Suprapubic skin (tissue), 4 donors: ENCODE measurements at places on chromosomes 6 and 20.

DNA sequence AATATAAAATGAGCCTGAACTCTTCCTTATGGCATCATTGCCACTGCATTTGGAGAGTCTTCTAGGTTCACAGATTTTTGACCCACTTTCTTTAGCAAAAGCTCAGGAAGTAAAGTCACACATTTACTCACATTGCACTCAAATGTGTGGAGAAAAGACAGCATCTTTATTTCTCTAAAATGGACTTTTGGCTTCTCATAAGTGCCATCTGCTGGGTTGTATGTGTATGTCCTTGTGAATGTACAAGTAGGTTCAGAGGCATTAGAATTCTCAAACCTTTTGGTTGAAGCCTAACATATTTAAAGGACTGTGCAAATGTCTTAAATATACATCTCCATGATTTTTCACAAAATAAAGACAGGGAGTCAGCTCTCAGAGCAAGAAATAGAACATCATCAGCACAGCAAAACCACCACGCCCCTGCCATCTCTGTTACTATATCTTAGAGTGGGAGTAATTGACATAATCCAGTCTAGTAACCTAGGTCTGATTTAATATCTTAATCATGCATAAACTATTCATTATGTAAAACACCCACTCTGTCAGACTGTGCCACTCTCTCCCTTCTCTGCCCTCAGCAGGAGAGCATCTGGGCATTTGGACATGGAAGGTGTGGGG is 42.2 kb upstream of the SPTLC3 start:
- DNase-seq: no peak

- DNase-seq: no peak
Measured at GRCh38 chr20:5779071-5779900, 29.1 kb downstream of the SHLD1 start.

DNA sequence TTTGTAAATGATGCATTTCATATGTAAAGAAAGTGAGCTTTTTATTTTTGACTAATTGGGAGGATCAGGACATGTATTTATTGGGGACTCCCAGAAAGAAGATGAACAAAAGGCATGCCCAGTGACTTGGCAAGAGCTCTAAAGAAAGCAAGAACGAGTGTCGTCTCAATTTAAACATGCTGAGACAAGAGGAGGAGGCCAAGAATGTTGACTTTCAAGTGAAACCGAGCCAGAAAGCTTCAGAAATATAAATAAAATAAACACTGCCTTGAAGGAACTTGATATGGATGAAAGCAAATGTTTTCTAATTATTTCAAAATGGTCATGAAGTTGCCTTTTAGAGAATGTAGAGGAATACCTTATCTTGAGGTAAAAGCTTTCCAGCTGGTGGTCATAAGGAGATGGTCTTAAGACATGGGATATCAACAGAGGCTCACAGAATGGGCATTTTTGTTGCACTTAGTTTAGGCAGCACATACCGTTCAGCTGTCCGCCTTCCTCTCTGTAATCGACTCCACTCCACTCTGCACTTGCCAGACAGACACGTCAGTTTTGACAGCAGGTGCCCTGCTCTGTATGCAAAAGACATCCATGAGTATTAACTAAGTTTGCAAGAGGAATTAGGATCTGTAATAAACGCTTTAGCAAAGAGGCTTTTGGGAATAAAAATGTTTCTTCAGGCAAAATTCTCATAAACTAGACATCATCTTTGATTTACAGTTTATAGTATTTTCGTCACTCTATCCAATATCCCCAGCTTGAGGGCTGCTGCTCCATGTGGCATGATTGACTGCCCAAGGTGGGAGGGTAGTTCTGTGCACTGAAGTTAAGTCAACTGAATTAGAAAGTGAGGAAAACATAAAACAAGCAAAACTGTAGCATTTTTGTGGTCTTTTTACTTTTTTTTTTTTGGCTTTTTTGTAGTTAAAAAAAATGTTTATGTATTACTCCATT is 613.1 kb downstream of the PKHD1 start:
- no peak for DNase-seq

- DNase-seq: no peak
Measured at GRCh38 chr6:13248584-13248985, 79.8 kb downstream of the TBC1D7 start.

DNA sequence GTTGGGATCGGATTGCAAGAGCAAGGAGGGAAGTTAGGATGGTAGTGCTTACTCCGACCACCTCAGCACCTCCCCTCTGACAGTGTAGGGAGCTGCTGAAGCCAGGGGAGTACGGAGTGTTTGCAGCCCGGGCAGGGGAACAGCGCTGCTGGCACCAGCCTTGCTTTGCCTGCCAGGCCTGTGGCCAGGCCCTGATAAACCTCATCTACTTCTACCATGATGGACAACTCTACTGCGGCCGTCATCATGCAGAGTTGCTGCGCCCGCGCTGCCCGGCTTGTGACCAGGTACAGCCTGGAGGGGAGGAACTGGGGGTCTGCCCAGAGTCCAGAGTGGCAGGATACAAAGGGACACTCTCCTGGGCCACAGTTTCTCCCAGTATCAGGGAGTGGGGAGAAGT is 2.2 kb upstream of the TOMM6 start:
- no peak for DNase-seq

DNA sequence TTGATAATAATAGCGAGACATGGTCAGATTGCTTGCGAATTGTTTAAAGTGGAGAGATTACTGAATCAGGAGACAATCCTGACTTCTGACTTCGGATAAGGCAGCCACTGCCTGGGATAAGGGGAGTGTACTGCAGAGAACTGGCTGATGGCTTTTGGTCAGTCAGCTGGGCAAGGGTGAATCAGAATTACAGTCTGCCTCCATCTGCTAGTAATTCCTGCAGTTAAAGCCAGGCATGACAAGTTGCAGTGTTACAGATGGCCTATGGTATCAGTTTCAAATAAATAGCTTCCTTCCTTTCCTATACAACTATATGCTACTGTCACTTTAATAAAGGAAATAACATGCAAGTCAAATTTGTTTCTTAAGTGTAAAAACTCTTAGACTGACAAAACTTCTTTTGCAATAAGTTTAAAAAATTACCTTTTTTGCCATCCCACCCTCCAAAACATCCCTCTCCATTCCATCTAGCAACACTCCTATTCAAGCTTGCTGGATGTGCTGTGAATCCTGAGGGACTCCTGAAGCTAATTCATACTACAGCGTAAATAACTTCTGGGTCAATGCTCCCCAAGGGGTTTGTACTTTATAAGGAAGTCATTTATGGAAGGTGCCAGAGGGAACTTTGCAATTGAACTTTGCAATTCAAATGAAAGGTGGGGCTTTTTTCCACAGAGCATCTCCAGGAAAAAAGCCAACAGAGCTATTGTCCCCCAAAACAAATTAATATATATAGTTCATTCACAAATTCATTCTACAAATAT is 245.2 kb downstream of the ADGRB3 start:
- no peak for DNase-seq

DNA sequence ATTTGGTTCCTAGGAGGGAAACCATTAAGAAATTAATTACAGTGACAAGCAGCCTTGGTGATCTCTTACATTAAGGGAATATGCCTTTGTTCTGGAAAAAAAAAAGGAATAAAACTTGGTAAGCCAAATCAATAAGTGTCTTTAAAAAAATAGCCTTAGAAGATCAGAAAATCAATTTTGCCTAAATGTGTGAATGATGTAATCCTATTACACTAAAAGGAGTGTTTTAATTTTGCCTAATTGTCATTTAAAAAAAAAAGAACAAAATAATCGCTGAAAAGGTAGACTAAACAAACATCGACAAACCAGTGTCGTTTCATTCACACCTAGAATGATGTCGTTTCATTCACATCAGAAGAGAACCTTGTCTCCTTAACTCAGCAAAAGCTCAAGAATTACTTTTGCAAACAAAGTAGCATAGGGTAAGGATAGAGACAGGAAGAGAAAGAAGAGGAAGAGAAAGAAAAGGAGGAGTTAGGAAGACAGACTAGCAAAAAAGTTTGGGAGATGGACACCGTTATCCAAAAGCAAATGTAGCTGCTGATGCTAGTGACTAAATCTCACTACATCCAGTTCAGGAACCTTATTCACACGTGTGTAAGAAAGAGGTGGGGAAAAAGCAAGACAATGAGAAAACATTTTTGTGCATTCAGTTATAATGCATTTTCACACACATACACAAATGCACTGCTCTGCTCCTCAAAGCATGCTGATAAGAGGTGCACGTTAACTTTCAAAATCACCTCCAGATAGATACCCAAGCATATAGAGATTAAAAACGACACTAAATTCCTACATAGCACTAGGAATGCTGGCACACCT is 60.6 kb downstream of the HIVEP2 start:
- no peak for DNase-seq

DNA sequence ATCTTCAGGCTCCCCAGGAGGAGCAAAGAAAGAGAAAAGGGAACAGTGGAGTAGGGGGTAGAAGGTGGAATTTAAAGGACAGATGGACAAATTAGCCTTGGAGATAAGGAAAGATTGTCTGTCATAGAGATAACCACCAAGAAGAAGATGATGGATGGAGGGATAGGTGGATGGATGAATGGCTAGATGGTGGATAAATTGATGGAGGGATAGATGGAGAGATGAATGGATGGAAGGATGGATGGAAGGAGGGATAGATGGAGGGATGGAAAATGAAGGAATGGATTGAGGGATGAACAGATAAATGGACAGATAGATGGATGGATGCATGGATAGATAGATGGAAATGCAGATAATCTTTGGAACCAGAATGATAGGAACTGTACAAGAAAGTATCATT is 102.8 kb downstream of the TNFAIP3 start:
- no peak for DNase-seq

- DNase-seq: no peak
Measured at GRCh38 chr6:160952633-160953281, 38.8 kb upstream of the MAP3K4 start.

DNA sequence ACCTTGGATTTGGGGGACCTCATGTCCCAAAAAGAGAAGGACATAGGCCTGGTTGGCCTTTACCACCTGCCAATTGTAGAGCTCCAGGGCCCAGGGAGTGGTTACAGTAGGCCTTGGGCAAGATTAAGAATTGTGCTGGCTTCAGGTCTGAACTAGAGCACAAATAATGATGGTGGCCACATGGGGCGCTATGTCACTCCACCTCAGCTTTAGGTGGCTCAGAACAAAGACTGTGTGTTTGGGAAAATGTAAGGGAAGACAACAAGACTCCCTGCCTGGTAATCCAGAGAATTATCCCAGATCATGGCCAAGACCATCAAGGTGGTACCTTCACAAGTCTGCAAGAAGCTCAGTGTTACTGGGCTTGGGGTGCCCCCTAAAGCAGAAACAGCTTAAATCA is 224.9 kb upstream of the OPRM1 start:
- DNase-seq: no peak

DNA sequence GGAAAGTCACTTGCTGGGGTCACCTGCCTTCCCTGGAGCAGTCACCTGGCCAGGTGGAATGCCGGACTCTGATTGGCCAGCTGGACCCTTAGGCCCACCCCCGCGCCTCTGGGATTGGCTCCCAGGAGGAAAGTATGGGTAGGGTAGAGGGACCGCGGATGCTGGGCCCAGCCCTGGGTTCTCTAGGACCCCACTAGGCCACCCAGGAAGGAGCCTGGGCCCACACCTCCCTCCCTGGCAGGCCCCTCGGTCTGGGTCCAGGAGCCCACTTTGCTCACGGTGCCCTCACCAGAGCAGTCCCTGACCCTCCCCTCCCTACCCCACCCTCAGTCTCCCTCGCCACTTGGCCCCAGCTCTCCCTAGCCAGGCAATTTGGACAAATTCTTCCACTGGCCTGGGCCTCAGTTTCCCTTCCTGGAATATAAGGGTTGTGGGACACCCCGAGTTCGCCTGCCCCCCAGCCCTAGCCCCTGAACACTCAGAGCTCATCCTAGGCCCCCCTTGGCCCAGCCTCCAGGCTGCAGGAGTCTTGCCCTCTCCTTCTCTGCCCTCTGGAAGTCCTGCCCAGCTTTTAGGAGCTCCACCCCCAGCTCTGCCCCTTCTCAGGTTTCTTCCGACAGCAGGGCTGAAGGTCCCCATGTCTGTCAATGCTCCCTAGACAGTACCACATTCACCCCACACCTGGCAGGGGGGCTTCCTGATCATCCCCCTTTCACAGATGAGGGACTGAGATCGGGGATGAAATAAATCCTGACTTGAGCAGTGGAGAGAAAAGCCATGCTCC is 299.6 kb downstream of the TAF4 start:
- peak; percentile 66 for DNase-seq

GRCh38 chr6:108944071-108944470 is 95.8 kb downstream of the ARMC2 start:
- no peak for DNase-seq

DNA sequence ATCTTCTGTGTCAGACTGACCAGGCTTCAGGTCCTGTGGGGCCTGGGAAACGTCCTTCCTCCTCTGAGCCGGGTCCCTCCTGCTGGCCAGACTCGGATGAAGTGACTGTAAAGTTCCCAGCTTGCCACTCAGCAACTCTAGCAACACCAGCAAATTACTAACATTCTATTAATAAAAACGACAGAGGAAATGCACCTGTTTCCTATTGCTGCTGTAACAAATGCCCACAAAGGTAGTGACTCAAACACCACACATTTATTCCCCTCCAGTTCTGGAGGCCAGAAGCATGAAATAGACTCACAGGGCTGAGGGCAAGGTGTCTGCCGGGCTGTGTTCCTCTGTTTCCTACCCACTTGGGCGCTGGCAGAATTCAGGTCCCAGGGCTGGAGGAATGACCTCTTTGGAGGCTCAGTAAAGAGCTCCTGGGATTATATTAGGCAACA is 48.8 kb downstream of the CTCFL start:
- DNase-seq: peak; percentile 44

DNA sequence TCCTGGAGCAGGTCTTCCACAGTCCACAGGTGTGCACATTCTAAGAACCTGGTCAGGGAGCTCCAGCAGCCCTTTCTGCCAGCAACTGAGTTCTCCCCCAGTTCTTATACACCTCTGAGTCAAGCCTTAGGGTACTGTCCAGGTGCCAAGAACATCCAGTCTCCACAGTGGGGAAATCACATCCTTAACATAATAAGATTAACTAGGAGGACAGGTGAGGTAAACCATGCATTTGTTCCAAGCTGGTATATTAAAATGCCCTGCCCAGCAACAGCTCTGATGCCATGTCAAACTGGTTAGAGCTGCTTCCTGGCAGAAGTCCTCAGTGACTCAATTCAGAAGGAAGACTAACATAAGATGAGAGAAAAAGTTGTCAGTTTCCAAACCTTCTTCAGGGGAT is 303.9 kb upstream of the SGK1 start:
- DNase-seq: no peak

DNA sequence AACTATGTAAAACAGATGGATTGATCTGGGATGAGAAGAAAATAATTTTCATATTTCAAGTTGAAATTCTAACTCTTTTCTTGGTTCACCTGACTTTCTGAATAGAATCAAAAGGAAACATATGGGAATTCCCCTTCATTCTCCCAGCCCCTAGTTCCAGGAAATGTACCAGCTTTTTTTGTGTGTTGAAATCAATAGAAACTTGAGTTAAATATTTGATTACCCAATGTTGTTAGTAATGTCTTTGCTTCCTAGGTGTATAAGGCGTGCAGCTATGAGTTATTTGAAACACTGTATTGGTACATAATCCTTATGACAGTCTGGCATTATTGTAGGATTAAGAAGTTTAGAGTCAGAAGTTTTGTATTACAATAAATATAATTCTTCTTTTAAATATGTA is 21.5 kb downstream of the VNN2 start:
- no peak for DNase-seq

GRCh38 chr6:117531346-117531745 is 48.9 kb downstream of the DCBLD1 start:
- no peak for DNase-seq

- DNase-seq: no peak
Measured at GRCh38 chr6:155259897-155260296, 3.9 kb upstream of the CLDN20 start.
